Body of pancreas (tissue), 4 donors: ENCODE measurements at places on chromosomes 7 and 10. TPM values are rescaled to one million over a fixed set of nuclear protein-coding genes. Genes with fewer than 3 reads are reported as not detected.

Gene ELOVL3
- total RNA-seq, result not detected

DNA sequence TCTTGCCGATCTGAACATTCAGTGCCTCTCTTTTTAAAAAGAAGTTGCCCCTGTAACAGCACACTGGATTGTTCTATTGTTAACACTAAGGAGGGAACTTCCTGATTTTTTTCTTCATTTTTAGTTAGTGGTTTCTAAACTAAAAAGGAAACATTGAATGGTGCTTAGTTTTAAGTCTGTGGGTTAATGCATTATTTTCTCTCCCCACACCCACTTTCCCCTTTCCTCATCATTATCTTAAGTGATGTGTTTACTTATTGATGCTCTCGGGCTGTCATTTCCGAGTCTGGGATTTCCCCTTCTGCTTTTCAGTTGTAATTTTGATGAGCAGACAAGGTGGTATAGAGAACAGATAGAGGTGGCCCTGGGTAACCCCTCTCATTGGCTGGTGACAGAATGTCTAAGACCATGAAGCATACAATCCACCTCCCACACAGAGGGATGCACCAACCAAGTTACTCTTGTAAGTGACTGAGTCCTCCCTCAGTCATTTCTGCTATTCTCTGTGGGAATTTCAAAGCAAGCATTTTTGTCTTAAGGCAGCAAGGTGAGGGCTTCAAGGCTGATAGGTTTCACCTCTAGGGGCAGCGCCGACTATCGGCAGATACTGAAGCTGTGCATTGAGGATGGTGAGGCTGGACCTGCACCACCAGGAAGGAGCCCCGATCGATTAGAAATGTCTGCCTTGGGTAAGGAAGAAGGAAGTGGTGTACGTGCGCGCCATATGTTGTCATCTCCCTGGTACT, 49.5 kb downstream of the CHN2 start:
- no peak for DNase-seq

DNA sequence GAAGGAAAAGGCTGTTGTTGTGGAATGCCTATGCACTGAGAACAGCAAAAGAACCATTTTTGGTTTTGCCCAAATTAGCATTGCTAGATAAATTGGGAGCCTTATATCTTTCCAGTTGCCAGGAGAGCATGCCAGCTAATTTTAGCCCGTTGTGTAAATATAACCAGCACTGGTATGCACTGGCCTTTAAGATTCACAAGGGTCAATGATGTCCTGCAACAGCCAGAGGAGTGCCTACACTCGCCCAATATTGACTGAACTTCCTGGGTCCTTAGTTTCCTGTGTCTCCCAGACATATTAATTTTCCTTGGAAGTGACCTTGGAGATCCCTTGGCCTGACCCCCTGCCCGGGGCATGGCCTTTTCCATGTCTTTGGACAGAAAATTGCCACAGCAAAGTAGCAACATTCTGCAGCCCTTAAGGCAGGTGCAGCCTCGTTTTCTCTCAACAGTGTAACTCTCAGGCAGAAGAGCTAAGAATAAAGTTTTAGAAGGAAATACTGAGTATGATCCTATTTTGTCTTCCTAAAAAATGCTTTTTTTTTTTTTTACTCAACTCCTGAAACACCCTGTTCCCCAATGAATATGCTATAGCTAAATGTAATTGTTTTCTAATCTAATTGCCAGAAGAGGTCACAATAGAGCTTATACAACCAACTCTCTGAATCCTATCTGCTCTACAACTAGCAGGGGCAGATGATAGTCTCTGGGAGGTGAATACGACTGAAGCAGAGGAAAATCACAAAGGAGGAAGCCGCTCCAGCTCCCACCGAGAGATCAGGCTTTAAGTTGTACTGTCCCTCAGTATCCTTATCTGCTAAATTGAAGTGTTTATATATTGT, 131.9 kb upstream of the PCGF5 start:
- no peak for DNase-seq

DNA sequence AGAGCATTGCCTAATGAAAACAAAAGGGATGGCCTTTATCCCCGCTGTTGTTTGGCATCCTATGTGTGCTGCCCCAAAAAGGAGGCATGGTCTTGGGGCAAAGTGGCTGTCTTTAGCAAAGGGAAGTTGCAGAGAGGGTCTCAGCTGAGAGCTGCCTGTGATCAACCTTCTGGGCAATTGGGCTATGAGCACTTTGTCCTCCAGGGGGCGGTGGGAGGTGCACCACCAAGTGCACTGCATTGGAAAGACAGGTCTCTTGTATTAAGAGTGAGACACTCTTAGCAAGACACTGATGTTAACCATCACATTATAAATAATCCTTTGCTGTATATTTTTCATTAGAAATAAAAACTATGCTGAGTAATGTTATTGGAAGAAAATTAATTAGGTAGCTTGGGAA, 314.8 kb downstream of the POM121L12 start:
- peak; percentile 19 for DNase-seq

Gene ADRA2A
- total RNA-seq, result 25.4 TPM

Gene CNPY1
- total RNA-seq, result not detected

GRCh38 chr10:5354068-5354467, 10.7 kb upstream of the UCN3 start:
- no peak for DNase-seq

Gene CNPY4
- 2.3 TPM for total RNA-seq

DNA sequence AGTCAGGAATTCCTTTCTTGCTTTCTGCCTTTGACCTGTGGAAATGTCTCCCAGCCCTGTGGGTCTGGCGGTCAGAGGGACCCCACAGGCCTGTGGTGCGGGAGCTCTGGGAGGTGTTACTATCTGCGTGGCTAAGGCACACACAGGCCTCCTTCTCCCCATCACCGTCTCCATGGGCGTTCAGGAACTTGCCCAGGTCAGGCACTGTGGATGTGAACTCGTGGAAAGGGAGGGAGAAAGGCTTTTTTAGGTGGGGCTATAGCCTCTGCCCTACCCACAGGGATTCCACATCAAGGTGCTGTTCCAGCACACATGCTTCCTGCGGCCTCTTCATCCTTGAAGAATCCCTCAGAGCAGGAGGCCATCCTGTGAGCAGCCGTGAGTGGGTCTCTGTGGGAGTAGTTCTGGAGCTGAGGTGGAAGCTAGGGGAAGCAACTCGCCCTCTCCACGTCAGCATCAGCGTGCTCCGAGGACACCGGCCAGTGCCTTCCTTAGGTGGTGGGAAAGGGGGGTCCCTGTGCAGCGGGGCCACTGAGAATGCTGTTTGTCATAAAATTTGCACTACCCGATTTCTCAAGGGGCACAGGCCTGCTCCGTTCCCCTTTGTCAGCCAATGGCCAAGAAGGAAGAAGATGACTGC, 7.5 kb upstream of the ATP6V0E2 start:
- no peak for DNase-seq

Gene VAX1
- total RNA-seq, result not detected

DNA sequence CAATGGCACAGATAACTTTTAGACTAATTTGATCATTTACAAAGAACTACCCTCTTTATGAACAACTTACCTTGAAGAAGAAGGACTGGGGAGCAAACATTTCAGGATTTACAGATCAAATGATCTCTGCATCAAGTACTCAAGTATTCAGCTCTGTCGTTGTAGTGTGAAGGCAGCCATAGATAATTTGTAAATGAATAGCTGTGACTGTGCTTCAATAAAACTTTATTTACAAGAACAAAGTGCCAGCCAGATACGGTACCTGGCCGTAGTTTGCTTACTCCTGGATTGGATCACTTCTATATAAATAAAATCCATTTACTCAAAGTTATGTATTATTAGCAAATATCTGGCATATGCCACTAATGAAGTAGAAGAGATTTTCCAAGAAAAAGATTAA, 388.2 kb upstream of the SEMA3A start:
- no peak for DNase-seq

DNA sequence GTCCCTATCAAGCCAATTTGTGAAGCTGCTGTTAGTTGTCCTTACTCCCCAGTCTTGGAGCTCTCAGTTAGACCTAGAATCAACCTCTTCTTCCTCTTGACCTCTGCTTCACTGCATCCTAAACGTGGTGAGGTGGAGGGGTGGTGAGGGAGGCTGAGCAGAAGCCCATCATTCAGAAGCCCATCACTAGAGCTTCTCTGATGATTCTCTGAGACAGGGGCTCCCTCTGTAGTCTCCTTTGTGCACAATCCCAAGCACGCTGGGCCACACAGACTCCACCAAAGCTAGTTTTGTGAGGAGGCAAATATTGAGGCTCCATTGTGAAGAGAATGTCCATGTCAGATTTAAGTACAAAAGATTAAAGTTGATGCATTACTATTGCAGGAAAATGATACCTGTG, 163.8 kb upstream of the PRSS1 start:
- no peak for DNase-seq

GRCh38 chr10:106114656-106115186, 1049.8 kb downstream of the SORCS1 start:
- no peak for DNase-seq

DNA sequence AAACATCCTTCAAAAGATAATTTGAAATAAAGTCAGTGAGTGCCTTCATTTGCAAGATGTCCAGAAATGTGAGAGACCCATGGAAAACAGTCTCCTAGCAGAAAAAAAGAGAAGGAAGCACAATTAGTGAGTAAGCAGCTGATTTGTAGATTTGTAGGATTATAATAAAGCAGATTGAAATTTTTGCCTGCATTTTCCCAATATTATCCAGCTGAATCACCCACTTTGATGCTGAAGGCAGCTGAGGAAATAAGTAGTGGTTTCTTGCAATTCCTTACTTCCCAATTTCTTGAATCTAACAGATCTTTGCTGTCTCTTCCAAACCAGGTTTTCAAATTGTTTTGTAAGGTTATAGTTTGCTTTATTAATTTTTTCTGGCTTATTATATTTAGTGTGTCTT, 181.4 kb downstream of the GNAT3 start:
- no peak for DNase-seq

- peak; percentile 35 for DNase-seq
These were observed 74.2 kb downstream of the JAZF1 start for GRCh38 chr7:28106321-28106829.

DNA sequence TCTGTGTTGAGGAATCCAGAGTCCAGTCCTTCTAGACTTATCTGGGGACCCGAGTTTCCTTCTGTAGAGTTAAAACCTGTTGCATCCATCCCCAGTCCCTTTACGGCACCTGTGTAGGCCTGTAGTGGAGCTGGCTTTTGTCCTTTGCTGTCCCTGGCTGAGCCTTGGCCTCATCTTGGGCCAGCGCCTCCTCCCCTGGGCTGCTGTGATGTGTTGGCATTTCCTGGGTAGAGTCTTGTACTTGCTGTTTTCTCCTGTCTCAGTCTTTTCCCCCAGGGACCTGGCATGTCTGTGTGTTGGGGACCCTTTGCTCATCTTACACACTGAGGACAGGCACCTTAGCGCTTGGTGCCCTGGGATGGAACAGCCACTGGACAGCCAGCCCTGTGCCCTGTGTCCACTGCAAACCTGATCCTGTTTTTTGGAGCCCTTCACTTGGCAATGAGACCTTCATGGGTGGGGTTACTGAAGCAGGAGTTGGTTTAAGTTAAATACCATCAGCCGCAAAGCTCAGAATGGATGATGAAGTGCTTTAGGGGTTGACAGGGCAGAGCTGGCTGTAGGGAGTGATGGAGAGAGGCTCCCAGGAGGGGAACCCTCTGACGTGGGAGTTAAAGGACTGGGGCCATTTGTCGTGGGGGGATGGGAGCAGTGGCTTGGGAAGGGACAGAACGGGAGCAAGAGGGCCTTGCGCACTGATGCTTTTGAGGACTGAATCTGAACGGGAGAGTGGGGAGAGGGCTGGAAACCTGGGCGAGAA, 50.9 kb downstream of the CUX1 start:
- DNase-seq, result no peak

DNA sequence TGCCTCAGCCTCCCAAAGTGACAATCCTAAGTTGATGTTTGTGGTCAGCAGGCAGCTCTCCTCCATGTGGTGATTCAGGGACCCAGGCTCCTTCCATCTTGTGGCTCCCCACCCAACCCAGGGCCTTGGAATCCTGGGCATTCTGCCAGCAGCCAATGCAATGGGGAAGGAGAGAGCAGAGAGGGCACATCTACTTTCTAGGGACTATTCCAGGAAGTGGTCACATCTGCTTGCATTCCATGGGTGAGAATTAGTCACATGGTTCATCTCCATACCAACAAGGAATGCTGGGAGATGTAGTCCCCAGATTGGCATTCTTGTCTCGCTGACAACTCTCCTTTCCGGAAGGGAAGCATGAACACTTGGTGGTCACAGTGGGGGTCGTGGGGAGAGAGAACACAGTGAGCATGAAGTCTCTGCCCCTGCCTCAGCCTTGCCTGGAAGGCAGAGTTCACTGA, 9.9 kb upstream of the SRRM3 start:
- no peak for DNase-seq

Gene HOXA9
- total RNA-seq, result not detected

GRCh38 chr10:24313283-24313682, 104.3 kb downstream of the KIAA1217 start:
- no peak for DNase-seq

Gene METTL27
- total RNA-seq, result 2.1 TPM

Gene SPACDR
- total RNA-seq, result 1.0 TPM

GRCh38 chr10:52027055-52027705, 286.9 kb upstream of the DKK1 start:
- DNase-seq, result no peak

DNA sequence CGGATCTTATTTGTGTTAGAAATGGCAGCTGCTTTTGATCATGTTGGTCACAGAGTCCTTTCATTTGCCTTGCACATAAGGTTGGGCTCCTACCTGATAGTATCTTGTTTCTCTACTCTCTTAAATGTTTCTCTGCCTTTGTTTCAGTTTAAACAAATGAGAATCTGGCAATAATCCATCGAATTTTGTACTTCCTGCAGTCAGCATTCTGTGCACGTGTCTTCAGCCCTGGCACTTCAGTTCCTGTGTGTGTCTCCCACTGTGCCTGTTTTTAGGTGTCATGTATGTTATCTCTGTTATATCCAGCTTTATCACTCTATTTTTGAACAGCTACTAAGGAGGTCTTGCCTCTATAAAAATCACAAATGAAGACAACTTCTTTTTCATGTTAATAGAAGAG, 28.4 kb upstream of the PTER start:
- DNase-seq, result peak; percentile 4

DNA sequence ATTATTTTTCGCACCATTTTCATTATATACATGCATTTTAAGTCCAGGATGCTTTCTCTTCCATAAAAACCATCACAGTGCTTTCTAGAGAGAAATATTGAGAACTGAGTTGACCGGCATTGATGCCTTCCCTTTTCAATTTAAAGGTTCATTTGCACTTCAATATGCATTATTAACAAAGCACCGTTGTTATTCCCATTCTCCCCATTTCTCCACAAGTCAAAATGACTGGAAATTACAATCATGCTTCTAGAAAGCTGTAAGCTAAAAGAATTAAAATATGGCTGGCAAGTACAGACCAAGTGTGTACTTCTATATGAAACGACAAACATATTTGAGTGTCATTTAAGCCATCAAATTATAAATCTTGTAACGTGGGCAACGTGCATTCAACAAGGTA, 219.5 kb downstream of the FANK1 start:
- no peak for DNase-seq

Gene HYAL4
- total RNA-seq, result not detected

DNA sequence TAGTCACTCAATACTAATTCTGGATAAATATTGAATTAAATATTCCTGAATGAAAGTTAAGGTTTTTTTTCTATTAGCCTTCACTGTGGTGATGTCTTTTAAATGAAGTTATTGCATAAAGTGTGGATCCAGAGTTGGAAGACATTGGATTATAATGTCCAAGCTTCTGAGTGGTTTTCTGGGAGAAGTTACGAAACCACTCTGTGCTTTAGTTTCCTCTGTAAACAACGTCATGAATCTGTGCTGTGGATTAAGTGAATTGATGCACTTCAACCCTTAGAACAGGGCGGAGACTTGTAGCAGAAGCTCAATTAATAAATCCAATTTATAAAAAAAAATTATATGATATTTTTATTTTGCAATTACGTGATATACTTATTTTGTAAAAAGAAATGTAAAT, 271.7 kb downstream of the BICC1 start:
- no peak for DNase-seq

GRCh38 chr10:32169556-32169955, 113.3 kb upstream of the KIF5B start:
- peak; percentile 67 for DNase-seq
